ENCODE measurements at places on chromosomes 7 and 10. TPM values are rescaled to one million over a fixed set of nuclear protein-coding genes. Genes with fewer than 3 reads are reported as not detected.

DNA sequence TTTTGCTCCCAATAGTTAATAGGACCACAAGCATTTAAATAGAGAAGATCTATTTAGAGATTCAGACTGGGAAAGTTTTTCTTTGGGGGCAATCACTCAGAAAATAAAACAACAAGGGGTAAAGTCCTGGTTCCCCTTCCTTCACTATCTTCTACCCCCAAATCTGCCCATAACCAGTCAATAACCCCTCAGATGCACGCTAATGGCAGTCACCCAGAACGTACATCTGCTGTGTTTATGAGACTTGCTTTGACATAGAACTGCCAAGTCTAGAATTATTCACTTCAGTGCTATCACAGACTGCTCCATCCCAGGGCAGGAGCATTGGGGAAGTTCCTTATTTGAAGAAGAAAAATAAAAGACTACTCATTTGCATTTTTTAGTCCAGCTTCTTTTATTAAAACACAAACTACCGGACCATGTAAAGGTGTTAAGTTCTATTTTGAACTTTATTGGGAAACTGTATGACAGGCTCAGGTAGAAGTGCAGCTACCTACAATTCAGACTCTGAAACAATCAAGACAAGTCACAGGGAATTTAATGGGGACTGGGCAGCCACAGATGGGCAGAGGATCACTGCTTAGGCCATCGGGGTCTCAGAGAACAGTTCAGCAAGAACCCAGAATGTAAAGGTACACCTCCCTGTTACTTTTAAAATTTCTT is 38.4 kb downstream of the ANK3 start:
- no peak for DNase-seq

DNA sequence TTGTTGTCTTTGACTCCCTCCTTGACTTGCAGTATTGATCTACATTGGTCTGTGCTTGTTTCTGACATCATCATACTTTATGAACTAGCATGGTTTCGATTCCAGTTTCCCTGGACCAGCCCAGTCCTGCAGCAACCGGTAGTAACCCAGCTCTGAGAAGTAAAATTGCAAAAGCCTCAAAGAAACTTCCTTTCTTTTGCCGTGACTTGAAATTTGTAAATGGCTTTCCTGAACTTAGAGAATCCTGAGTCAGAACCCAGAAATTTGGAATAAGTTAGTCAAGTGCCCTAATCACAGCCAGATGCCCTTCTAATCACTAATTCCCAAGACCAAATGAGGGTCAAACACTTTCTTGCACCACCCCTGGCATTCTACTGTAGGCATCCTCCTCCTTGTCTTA is 15.0 kb downstream of the TAS2R60 start:
- DNase-seq: no peak

GRCh38 chr7:137626469-137627067 is 220.2 kb downstream of the DGKI start:
- peak; percentile 65 for DNase-seq

FLNC gene
- 60.7 TPM for total RNA-seq

- DNase-seq: no peak
These were observed 18.1 kb downstream of the ADRB1 start for GRCh38 chr10:114061789-114062188.

- peak; percentile 15 for DNase-seq
These were observed 5.8 kb upstream of the FEZF1 start for GRCh38 chr7:122310119-122311021.

DNA sequence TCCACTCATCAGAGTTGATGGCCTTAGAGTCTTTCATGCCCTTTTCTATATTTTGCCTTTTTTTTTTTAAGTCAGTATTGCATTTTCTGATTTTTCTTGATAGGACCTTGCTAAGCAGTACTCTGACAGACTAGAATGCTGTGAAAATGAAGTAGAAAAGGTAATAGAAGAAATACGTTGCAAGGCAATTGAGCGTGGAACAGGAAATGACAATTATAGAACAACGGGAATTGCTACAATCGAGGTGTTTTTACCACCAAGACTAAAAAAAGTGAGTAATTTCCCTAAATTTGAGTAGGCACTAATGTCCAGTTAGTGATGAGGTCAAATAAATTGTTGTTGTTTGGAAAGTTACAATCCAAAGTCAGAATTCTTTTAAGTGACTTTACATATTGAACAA is 7.4 kb downstream of the NUB1 start:
- DNase-seq: no peak

DNA sequence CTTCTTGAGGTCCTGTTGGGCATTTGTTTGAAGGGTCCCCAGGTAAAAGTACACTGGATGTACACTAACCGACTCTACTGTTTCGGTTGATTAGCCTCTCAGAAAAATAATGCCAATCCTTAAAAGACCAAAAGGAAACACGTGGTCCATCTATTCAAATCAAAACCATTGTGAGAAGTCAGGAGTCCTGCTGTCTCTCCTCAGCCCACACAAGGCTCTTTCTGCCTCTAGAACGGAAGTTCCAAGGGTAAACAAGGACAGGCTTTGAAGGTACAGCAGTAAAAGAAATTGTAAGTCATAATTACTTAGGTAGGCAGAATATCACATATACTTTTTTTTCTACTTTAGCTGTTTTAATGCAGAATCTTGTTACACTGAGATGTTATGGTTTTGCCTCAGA is 71.7 kb upstream of the TPK1 start:
- DNase-seq: no peak

DNA sequence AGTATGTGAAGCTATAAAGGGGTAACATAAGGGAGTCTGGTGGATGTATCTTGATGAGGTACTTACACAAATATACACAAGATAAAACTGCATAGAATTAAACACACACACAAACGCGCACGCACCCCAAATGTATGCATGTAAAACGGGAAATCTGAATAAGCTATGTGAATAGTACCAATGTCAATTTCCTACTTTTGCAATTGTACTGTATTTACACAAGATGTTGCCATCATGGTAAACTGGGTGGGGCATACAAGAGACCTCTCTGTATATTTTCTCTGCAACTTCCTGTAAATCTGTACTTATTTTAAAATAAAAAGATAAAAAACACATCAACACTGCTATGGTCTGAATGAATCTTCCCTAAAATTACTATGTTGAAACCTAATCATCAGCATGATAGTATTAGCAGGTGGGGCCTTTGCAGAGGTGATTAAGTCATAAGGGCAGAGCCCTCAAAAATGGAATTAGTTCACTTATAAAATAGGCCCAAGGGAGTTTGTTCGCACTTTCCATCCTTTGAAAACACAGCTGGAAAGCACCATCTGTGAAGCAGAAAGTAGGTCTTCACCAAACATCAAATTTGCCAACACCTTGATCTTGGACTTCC is 30.1 kb downstream of the TPK1 start:
- DNase-seq: no peak

CDK1 gene
- 31.7 TPM for total RNA-seq

DNA sequence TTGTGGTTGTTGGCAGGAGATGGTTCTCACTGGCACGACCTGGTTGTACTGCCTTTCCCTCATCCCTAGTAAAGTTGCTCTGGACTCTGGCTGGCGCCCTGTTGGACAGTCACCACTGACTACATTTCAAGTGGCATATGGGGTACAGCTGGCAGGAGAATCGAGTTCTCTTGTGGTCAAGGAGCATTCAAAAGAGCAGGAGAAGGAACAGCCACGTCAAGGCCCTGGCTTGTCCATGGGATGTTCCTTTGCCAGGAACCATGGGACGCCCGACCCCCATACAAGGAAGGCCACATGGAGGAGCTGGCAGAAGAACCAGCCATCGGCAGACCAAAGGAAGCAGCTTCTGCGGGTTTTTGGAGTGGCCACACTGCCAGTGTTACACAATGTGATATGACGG is 87.0 kb upstream of the SLC25A13 start:
- no peak for DNase-seq

GRCh38 chr7:94431619-94432280 is 37.1 kb downstream of the COL1A2 start:
- DNase-seq: no peak

GRCh38 chr10:70053841-70054288 is 1.2 kb downstream of the MACROH2A2 start:
- DNase-seq: peak; percentile 47

DNA sequence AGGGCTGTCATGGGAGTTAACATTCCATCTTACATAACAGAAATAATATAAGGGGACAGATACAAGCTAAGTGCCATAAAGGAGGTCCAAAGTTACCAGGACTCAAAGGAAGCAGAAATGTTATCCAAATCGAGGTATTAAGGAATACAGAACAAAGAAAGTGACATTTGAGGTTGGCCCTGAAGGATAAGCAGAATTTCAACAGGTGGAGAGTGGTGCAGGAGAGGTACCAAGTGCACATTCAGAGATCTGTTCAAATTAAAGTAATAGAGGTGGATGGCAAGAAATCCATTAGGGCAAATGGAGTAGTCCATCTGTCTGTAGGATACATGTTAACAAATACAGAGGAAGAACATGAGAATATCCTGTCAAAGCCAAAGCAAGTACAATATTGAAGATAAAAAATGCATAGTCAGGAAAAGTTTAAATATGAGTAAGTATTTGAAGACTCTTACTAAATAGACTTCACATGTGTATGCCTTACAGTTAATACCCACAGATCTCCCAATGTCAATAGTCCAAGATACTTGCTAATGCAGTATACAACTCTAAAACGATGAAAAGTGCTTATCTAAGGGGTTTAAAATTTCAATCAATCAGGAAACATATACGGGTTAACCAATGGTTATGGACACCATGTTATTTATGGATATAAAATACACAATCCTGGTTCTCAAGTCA is 10.0 kb downstream of the CDK6 start:
- DNase-seq: no peak

PNLIPRP3 gene
- total RNA-seq: 1.0 TPM

DNA sequence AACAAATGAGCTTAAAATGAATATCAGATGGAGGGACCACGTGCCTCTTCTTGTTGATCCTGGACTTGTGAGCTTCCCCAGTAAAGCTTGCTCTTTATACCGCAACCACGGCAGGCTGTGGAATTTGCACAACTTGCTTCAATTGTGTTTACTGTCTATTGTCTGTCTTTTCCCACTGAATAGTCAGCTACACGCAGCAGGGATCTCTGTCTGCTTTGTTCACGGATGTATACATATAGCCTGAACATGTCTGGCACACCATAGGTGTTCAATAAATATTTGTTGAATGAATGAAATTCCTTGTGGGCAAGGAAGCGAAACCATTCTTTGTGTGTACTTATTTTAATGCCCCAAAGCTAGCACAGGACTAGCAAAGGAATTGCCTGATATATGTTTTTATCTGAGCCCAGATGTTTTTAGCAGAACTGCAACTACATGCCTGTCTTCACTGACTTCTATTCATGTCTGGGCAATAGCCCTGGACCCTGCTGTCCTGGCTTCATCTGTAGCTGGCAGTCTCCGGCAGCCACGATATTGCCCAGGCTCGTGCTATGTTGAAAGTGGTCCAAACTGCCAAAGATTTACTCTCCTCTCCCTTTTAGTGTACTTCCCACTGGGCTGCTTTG is 29.9 kb upstream of the IFRD1 start:
- no peak for DNase-seq

NODAL gene
- not detected for total RNA-seq

- DNase-seq: peak; percentile 55
These were observed 98.0 kb downstream of the KAT6B start for GRCh38 chr10:74924251-74924963.

DNA sequence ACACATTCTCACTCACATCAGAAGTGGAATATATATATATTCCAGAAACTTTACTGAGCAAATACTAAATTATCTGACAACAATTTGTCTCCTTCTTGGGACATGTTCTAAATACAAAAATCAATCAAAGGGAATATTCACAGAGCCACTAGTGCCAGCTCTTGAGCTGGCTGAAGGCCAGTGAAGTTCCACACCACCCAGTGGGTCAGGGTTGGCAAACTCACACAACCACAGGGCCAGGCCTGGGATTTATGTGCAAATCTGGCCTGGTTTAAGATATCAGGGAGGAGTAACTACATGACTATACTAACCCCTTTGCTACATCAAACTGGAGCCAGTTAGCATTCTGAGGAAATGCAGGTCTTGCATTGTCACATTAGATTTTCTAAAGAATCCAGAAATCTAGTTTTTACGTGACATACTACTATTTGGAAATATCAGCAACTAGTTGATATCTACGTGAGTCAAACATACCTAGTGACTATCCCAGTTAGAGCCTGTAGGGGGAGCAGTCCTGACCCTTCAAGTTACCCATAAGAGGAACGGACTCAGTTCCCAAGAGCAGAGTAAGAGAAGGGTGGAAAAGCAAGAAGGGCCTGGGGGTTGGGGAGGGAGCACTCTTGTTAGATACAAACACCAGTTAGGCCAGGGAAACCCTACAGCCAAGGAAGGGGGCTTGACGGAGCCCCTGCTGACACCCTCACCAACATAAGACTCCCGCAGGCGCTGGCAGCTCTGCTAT is 600.4 kb downstream of the KCNMA1 start:
- peak; percentile 26 for DNase-seq

GATA3 gene
- total RNA-seq: 0.96 TPM

GRCh38 chr7:124074007-124074406 is 41.1 kb upstream of the TMEM229A start:
- DNase-seq: peak; percentile 37

DNA sequence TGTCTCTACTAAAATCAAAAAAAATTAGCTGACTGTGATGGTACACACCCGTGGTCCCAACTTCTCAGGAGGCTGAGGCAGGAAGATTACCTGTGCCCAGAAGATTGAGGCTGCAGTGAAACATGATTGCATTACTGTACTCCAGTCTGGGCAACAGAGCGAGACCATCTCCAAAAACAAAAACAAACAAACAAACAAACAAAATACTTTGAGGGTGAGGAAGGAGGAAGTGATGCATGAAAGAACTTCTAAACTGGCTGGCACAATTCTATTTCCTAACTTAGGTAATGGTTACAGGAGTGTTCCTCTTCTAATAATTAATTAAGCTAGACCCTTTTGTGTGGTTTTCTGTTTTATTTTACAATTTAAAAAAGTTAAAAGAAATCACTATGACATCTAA is 15.5 kb downstream of the WAPL start:
- no peak for DNase-seq

TTYH3 gene
- 46.3 TPM for total RNA-seq

C10orf62 gene
- total RNA-seq: 0.23 TPM

DNA sequence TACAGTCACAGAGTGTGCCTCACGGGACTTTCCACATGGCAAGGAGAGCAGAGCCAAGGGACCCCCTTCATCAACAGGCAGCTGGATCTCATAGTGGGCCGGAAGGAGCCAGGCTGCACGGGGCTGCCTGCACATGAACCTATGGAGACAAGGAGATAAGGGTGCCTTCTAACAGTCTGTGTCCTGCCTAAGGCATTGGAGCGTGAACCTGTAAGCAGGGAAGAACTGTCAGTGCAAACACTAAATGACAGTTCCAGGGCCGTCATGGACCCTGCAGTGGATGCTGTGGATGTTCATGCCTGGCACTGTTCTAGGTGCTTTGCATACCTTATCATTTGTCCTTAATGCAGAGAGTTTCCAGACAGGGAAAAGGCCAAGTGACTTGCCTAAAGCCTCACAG is 85.9 kb downstream of the WIPF3 start:
- DNase-seq: no peak

PRKG1 gene
- 8.1 TPM for total RNA-seq

TMEM270 gene
- total RNA-seq: 1.1 TPM

EN2 gene
- not detected for total RNA-seq

OR6V1 gene
- not detected for total RNA-seq

Measured in hepatocyte (in vitro differentiated cells).